Left renal cortex interstitium (tissue), 4 donors: ENCODE measurements at places on chromosomes 12 and 14.
A peak's percentile ranks its signal among the peaks of the same experiment; 100 is the strongest.

- DNase-seq: peak; percentile 15
Measured at GRCh38 chr14:86787717-86788116, 1205.3 kb downstream of the GALC start.

GRCh38 chr14:68462683-68463082, 330.2 kb downstream of the ZFP36L1 start:
- DNase-seq: no peak

DNA sequence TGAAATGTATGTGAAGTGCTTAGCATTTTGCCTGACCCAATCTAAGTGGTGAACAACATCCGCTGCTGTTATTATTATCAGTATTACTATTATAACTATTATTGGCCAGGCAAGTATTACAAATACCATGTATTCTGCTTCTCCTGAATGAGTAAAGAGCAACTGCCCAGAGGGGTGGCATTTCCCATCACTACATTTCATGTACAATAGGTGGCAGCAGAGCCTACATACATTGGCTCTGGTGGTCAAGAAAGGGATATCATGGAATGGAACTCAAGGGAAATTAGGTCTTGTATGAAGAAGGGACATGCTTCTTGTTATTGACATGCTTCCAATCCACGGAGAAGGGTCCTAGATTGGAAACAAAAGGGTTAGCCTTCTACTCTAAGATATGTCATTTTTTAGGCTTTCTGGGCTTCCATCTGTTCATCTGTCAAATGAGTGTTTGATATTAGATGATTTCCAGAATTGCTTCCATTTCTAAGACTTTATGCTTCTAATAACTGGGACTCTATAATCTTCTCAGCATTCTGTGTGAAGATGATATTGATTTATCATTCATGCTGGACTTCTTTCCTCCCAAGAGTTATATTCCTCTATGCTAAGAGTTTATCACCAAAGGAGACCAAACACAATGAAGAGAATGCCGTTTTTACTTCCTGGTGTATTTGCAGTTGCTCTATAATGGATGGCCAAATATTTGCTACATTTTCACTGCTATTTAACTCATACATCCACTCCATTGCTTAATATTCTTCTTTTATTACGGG, 239.1 kb downstream of the SSPN start:
- peak; percentile 14 for DNase-seq

GRCh38 chr12:127810041-127810440, 456.9 kb upstream of the TMEM132C start:
- DNase-seq: no peak
